ENCODE measurements at places on chromosomes 2 and 18.

GRCh38 chr2:239736358-239737143, 288.6 kb downstream of the NDUFA10 start:
- no peak for DNase-seq

DNA sequence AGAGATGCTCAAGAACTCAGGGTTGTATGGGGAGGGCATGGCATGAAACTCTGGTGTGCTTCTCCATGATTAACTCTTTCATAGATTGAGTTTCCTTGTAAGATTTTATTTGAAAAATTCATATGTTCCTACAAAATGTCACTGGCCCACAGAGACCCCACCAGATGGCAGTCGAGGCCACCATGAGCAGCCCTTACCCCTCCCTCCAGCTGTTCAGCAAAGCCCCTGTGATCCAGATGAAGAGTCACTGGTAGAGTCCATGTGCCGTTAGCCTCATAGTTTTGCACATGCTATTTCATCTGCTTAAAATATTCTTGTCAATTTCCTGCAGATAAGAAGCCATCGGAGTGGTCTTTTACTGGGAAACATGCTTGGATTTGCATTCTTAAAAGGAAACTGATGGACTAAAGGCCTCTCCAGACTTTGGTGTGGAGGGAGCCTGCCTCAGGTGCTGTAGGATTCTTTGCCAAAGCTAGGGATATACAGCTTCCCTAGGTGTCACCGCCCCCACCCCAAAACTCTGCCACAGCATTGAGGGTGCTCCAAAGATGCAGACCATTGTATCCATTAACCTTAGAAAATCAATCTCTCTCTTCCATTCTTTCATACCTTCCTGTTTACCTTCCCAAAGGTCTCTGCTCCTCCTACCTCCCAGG, 18.8 kb downstream of the ZNF385B start:
- no peak for DNase-seq

GRCh38 chr2:207984765-207985480, 40.4 kb downstream of the PLEKHM3 start:
- no peak for DNase-seq

DNA sequence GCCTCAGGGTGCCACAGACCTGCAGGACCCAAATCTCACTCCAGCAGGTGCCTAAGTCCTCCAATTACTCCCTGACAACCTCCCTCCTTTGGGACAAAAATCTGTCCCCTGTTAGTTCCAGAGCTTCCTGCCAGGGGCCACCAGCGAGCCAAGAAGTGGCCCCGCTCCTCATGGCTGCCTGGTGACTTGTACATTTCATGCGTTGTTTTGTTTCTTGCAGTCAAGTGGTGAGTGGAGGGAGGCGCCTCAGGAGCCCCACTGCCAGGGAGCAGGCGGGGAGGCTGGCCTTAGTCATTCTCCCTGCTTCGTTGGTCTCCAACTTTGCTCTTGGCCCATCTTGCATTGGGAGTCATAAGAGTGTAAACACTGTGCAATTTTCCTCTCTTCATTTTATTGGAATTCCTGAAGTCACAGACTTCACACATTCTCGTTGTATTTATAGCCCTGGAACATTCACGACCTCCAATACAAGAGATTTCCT, 81.3 kb downstream of the KCNF1 start:
- DNase-seq = no peak

DNA sequence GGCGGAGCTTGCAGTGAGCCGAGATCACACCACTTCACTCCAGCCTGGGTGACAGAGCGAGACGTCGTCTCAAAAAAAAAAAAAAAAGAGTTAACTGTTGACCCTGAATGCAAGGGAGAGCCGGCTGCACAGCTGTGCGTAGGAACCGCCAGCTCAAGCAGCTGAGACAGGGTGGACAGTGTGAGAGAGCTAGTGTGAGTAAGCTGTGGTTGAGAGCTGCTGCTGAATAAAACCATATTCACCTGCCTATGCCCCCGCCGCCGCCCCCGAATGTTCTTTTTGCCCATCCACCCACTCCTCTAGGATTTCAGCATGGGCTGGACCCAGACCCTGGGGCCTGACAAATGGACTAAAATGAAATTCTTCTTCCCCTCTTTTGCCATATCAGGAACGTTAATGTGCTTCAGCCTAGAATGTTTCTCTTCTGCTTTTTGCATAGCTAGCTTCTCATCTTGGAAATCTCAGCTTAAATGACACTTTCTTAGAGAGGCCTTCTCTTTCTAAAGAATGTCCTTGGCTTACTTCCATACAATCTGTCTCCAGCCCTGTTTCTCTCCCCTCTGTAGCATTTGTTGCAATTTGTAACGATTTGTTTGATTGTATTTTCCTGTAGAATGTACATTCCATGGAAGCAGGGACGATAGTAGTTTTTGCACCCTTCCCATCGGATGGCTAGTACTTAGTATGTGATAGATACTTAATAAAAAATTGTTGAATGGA, 142.7 kb downstream of the KLHL14 start:
- no peak for DNase-seq

DNA sequence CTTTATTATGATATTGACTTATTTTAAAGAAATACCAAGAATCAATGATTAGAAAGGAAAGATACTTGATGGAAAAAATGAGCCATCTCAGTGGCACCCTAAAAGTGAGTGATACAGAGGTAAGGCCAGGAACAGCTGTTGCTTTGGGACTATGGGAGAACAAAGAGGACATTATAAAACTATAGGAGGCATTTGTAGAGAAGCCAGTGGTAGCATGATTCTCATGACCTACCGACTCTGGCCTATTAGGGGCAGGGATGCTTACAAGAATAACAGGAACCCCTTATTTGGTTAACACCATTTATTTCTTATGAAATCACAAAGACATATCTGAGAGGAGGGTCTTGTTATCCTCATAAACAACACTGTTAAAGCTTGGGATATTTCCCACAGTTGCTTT, 162.2 kb downstream of the RIT2 start:
- DNase-seq = no peak

- no peak for DNase-seq
Observed at GRCh38 chr18:54835944-54836343, 7.7 kb downstream of the RAB27B start.

DNA sequence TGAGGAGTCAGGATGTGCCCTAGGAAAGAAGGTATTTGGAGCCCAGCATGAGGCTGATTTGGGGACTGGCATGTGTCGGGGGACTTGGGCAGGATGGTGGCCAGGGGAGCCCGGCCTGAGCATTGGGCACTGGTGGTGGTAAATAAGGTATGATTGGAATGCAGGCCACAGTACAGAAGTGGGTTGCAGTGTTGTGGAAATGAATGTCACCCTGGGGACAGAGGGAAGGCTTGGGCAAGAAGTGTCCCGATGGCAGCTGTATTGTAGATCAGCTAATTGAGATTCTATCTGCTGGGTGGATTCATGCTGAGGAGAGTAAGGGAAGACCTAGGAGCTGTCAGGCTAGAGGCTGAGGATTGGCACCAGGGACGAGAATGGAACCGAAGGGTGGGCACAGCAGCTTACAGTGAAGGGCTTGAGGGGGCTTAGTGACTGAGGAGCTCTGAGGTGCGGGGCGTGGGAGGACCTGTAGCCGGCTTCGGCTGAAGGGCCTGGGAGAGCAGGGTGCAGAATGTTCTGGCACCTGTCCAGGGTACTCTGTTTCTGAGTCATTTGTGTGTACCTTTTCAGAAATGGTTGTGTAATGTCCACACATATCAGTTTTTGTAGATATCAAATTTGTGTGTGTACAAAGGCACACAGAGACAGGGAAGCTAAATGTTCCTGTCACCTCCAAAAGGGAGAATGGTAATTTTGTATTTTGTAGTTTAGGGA, 170.2 kb downstream of the PRKCE start:
- DNase-seq = peak; percentile 70

All from colonic mucosa (tissue), 4 donors.